ENCODE measurements at places on chromosomes 7 and 10. TPM values are rescaled to one million over a fixed set of nuclear protein-coding genes. Genes with fewer than 3 reads are reported as not detected.

The CRHR2 gene
- 0.07 TPM for total RNA-seq

GRCh38 chr10:95767884-95768556, 12.1 kb downstream of the ENTPD1 start:
- DNase-seq = no peak

GRCh38 chr10:125064681-125065492, 95.5 kb downstream of the CTBP2 start:
- DNase-seq = no peak

- no peak for DNase-seq
These were observed 12.5 kb downstream of the SHOC2 start for GRCh38 chr10:110931769-110932381.

The LIPF gene
- not detected for total RNA-seq

The TAS2R5 gene
- not detected for total RNA-seq

The FANK1 gene
- total RNA-seq = not detected

The TRA2A gene
- 4.8 TPM for total RNA-seq

DNA sequence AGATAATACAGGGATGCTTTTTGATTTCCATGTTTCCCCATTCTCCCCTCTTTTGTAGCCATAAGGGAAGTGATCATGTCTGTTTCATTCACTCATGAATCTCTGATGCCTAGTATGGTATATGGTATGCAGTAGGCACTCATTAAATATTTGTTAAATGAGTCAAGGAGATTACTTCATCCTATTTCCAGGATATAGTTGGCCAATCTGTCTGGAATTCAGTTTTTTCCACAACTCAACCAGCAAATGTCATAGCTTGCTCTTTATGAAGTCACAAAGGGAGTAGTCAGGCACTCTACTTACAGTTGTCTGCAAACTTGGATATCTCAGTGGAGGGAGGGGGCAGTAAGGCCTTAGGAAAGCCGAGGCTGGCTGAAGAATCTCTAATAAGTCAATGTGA, 853.6 kb downstream of the LRMDA start:
- no peak for DNase-seq

DNA sequence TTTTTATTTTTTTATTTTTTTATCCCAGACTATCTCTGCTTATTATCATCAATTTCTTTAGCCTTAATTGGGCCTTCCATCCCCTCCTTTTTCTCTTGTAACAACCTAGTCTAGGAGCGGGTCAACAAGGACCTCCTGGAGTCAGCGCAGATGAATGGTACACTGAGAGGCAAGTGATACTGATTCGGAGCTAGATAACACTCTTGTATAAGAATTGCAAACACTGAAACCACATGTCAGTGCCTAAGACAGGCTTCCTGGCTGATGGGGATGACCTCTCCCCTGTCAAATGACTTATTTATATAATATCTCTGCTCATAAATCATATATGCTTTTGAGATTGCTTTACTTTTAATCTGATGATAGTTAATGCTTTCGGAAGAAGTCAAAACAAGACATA, 22.7 kb downstream of the BPGM start:
- no peak for DNase-seq

The TSPAN13 gene
- 2.8 TPM for total RNA-seq

GRCh38 chr10:88156341-88156740, 292.9 kb downstream of the PTEN start:
- no peak for DNase-seq

GRCh38 chr7:40437498-40437897, 302.7 kb downstream of the SUGCT start:
- no peak for DNase-seq

DNA sequence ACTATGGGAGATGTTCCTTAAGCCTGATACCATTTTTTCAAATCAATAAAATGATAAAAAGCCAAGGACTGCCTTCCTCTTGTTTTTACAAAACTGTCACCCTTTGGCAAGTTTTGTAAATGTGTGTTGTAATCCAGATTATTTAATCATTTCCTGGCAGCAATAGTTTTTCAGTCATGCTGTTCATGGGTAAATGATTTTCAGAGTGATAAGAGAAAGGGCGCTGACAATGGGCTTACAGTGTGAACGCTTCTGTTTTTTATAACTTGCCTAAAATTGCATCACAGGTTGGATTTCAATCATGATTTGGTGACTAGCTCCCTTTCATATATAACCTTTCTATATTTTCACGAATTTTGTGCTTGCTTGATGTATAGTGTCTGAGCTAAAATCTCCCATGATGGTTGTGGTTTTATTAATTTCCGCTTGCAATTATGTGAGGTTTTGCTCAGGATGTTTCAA, 19.0 kb upstream of the DMBT1 start:
- DNase-seq = no peak

- DNase-seq = no peak
These were observed 56.0 kb upstream of the CTTNBP2 start for GRCh38 chr7:117929237-117929636.

The GIMAP4 gene
- total RNA-seq = 16.1 TPM

DNA sequence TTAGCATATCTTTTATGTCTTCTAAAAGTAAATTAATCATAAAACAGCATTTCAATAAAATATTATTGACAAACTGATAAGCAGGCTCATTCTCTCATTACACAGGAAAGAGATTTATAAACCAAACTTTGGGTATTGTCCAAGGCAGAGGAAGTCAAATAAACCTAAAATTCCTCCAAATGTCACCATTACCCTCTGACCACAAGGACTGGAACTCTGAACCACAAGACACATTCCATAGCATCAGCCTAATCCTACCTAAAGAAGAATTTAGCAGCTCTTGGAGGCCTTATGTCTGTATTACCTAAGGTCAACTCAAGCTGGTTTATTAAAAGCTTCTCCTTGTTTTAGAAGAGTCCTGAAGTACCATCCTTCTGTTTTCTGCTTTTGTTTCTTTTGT, 82.4 kb upstream of the SLC13A1 start:
- no peak for DNase-seq

DNA sequence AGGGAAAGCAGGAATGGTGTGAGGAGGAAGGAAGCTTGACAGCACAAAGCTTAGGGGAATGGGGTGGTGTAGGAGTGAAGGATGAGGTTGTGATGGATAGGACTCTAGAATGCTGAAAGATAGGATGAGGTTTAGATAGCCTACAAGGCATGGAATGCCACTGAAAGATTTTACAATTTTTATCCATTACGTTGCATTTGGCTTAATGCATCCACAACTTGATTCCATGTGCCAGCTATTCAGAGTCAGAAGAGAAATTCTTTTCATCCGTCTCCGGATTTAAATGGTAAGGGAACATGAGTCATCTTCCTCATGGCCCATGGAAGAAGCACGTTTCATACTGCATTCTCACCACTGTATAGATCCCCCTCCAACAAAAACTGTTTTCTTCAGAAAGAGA, 212.4 kb upstream of the BMPER start:
- DNase-seq = no peak

Measured in gastrocnemius medialis (tissue), 4 donors.